Naive thymus-derived CD8-positive, alpha-beta T cell (primary cell): ENCODE measurements at places on chromosomes 4 and X.

- DNase-seq: no peak
These were observed 135.4 kb downstream of the HMX1 start for GRCh38 chr4:8736090-8736825.

GRCh38 chrX:132428896-132429295 lies 59.9 kb downstream of the MBNL3 start:
- no peak for DNase-seq

GRCh38 chr4:73075832-73076231 lies 6.3 kb upstream of the COX18 start:
- no peak for DNase-seq

DNA sequence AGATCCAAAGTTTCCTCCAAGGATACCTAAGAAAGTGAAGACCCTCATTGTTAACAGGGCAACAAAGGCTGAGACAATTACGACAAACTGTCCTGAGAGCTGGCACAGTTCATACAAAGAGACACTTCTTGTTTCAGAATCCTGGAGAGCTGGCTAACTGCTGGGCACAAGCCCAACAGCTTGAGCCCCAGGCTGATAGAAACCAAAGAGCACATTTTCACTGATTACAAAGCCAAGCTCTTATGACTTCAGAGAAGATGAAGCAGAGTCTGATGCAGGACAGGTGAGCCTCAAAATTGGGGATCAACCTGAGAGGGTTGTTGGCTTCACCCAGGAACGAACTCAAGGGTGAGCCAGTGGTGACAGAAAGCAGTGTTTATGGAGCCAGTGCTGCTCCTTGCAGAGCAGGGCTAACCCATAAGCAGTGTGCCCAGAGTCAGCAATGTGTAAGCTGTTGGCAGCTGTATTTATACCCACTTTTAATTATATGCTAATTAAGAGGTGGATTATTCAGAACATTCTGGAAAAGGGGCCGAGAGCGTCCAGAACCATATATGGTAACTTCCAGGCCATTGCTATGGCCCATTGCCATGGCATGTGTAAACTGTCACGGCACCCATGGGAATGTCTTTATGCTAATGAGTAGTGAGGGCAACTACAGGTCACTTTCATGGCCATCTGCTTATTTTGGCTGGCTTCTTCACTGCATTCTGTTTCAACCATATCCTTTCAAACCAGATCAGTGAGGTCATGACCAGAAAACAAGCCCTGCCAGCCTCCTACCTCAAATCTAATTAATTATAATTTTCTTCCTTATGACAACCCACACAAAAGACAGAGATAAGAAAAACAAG lies 183.7 kb downstream of the EVC2 start:
- no peak for DNase-seq

- no peak for DNase-seq
These were observed 93.5 kb downstream of the TNIP2 start for GRCh38 chr4:2662598-2662997.

DNA sequence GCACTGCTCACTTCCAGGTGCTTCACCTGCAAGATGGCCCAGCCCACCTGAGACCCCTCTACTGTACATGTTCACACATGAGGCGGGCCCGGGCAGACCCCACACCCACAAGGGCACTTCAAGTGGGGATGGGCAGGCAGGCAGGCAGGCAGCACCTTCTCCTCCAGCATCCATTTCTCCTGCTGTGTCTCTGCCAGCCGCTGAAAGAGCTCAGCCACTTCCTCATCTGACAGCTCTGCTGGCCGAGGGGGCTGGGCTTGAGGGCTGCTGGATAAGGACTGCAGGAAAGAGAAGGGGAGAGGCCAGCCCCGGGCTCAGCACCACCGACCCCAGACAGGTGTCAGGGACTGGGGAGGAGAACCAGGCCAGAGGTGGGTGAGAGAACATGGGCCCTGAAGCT lies 4.4 kb upstream of the KCND1 start:
- no peak for DNase-seq

- no peak for DNase-seq
These were observed 51.0 kb downstream of the GUCY1B1 start for GRCh38 chr4:155809835-155810234.

- DNase-seq: no peak
These were observed 27.0 kb downstream of the BLOC1S4 start for GRCh38 chr4:6742989-6743388.

DNA sequence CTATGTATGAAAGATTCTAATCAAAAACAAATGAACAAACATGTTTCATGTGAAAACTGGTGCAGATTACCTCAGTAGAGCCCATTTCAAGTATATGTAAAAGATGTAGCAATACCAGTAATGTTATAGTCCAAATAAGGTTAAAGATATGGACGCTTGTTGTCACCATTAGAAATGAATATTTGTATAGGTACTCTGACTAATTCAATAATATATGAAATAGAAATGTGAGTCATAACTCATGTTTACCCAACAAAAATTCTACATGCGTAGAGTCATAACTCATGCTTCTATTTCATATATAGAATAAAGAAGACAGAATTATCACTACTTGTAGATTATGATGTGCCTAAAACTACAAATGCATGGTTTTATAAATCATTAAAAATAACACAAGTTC lies 739.1 kb upstream of the DIAPH2 start:
- DNase-seq: no peak

GRCh38 chr4:128686032-128686465 lies 123.5 kb upstream of the JADE1 start:
- no peak for DNase-seq

DNA sequence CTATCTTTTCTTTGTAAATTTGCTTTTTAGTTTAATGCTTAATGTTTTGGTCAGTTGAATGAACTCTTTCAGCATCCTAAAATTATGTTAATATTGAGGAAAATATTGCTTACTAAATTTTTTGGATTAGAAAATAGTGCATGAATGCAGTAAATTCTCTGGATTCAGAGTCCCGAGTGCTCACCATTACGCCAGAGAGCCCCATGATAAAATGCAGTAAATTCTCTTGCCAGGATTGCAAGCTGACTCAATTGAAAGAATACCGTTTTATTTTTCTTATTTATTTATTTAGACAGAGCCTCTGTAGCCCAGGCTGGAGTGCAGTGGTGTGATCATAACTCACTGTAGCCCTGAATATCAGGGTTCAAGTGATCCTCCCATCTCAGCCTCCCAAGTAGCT lies 60.9 kb upstream of the ENPEP start:
- no peak for DNase-seq

- no peak for DNase-seq
These were observed at the start of gene PCDH18 for GRCh38 chr4:137531986-137532868. TSS of gene PCDH18 (minus strand) at chr4:137532494. CDS start at chr4:137532088, 406 bp downstream.

GRCh38 chr4:74189331-74190043 lies 31.6 kb downstream of the MTHFD2L start:
- peak; percentile 34 for DNase-seq

DNA sequence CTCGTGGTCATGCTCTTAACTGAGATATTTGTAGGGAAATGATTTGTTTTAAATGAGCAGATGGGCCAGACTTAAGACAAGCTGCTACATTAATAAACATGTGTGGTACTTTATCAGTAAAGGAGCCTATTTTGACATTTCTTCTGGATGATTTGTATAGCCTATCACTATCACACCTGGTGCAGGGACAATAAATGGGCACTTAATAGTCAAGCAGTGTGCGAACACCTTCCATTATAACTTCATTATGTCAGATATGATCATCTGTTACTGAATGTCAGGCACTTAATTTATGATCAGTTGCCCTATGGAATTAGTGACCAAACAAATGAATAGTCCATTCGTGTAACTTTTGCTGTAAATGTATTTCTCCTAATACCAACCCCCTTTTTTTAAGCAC lies 628.8 kb downstream of the ADGRL3 start:
- DNase-seq: no peak

DNA sequence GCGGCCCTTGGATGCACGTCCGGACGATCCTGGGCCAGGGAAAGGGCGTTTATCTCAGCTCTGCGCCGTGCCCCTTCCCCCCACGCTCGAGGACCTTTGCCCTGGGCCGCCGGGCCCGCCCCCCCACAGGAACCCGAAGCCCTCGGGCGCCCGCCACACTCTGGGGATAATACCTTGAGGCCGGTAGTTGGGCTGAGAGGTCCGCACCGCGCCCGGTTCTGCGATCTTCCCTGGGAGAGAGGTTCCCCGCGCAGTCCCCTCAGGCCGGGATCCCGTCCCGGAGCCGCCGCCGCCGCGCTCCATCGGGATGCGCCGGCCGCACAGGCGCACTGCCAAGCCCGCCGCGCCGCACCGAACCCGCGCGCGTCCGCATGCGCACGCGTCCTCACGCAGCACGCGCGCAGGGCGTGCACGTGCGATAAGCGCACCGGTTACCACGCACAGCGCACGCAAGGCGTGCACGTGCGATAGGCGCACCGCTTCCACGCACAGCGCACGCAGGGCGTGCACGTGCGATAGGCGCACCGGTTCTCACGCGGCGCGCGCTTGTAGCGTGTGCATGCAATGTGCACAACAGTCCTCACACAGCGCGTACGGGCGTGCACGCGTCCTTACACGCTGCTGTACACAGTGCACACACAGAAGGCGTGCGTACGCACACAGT lies at the start of gene MAP7D2:
MAP7D2 (minus strand) TSS at position 331 of the 664 bp plus-strand sequence; CDS start at position 303, 28 bp downstream.
- no peak for DNase-seq
